LNCaP clone FGC (cell line): ENCODE measurements at places on chromosomes 6 and 20.
A peak's percentile ranks its signal among the peaks of the same experiment; 100 is the strongest.

DNA sequence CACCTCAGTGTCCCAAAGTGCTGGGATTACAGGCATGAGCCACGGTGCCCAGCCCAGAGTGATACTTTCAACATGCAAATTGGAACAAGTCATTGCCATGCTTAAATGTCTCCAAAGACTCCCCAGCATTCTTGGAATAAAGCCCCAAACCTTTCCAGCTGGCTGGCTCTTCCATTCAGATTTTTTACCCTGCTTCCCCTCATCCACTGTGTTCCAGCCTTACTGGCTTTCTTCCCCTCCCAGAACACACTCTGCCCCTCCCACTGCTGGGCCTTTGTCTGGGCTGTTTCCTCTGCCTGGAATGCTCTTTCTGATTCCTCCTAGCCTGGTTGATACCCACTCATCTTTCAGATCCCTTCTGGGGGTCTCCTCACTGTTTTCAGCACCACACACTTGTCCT lies 40.1 kb upstream of the NNAT start:
- no peak for DNase-seq

GRCh38 chr6:47655719-47656595 lies 42.4 kb upstream of the ADGRF4 start:
- DNase-seq, result no peak

- DNase-seq, result no peak
Measured at GRCh38 chr6:95819939-95820338, 195.8 kb upstream of the FUT9 start.

DNA sequence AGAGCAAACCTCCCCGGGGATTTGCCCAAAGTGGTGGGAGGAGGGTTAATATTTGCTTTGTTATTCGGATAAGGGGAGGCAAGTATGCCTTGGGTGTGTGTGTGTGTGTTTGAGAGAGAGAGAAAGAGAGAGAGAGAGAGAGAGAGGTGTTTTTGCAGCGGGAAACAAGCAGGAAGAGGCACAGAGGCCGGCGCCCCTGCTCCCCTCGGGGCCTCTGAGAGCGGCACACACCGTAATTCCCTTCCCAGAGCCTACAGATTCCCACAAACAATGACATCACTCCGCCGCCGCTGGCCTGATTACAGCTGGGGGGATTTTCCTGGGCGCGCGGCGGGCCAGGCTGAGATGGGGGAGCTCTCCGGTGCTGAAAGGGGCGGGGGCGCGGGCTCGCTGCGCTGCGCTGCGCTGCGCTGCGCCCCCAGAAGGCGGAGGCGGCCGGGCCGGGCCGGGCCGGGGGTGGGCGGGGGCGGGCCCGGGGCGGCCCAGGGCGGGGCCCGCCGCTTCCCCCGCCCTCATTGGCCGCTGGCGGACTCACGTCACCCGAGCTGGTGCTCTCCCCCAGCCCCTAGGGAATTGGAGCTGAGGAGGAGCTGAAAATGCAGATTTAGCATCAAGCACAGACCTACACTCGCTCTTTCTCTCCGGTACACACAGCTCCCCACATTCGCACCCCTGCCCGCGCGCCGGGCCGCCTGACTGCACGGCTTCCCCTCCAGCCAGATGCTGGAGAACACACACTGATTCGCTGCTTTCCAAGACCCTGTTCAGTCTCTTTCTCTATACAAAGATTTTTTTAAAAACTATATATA lies at the start of gene PCSK2:
TSS of gene PCSK2 (plus strand) at position 631 of the 809 bp plus-strand sequence. CDS start 266 bp downstream, outside the sequence.
- DNase-seq, result no peak

- DNase-seq, result no peak
Measured at GRCh38 chr6:125107896-125108295, 45.7 kb upstream of the TPD52L1 start.

DNA sequence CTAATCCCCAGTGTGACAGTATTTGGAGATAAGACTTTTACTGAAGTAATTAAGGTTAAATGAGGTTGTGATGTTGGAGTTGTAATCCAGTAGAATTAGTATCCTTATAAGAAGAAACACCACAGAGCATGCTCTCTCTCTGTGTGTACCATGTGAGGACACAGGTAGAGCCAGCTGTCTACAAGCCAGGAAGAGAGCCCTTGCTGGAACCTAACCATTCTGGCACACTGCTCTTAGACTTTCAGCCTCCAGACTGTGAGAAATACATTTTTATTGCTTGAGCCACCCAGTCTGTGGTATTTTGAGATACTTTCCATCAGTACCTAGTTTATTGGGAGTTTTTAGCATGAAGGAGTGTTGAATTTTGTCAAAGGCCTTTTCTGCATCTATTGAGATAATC lies 110.2 kb downstream of the PHF3 start:
- DNase-seq, result no peak

DNA sequence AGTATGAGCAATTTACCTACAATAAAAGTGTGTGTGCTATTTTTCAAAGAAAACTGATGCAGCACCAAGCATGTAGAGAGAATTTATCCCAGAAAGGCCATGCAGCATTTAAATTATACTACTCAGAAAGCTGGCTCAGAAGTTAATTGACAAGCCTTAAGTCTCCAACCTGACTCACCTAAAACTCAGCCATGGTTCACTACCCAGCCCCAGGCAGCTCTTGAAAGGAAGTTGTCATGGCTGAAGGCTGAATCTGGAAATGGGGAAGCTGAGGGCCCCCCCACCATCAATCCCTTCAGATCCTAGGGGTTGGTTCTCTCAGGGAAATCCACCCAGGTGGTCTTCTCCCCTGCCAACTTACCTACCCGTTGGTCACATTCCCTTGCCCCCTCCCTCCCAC lies 19.7 kb downstream of the PPIL6 start:
- no peak for DNase-seq

DNA sequence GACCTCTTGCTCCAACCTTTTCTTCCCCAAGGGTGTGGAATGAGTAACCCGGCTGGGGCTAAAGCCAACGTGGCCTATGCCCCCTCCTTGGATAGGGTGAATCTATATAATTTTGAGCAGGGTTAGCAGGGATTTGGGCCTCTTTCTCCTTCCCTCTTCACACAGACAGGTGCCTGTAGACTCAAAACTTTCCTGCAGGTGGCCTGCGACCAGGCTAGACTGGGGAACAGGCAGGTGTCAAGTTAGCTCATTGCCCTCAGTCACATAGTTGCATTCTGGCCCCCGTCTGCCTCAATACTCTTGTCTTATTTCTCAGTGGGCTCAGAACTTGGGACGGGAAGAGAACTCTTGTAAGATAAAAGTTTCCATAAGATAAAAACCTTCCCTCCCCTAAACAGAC lies 243.0 kb downstream of the ATXN1 start:
- no peak for DNase-seq

DNA sequence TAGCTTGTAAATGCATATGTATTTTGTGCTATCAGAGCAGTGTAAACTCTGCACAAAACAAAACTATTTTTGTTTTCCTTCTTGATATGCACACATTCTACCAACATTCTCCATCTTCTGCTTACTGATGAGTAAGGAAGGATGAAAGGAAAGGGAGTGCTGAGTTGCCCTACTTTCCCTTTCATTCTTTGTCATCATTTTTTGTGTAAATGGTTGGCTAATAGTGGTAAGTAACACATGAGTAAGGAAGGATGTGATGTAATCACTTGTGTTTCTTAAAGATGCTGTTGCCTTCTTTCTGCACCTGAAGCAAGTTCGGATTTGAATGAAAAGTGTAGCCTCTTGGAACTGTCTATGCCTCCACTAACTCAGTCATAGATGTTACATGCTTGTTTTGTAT lies 4.6 kb upstream of the REV3L start:
- no peak for DNase-seq

- no peak for DNase-seq
Measured at GRCh38 chr6:33490621-33491020, 36.2 kb downstream of the ZBTB9 start.

DNA sequence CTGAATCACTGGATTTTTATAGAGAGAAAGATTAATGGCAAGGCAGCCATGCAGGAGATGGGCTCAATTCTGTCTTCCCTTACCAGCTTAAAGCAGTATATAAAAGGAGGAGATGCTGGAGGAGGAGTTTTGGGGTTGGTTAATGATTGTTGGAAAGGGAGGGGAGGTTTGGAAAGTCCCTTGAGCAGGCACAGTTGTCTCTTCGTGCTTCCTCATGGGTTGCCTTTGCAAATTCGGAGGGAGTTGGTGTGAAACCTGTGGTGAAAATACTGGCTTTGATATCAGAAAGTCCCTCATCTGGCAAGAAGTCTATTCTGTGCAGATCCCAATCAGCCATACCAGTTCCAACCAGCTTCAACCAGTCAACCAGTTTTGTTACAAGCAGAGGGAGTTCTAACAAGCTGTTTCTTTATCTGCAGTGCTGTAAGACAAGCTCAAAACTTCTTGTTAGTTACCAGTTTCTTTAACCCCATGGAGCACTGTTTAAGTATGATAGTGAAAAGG lies 107.0 kb downstream of the HIVEP1 start:
- no peak for DNase-seq

- DNase-seq, result no peak
Measured at GRCh38 chr20:59547596-59547995, 56.7 kb upstream of the PHACTR3 start.

- no peak for DNase-seq
Measured at GRCh38 chr6:10418361-10418861, 3.5 kb upstream of the TFAP2A start.

DNA sequence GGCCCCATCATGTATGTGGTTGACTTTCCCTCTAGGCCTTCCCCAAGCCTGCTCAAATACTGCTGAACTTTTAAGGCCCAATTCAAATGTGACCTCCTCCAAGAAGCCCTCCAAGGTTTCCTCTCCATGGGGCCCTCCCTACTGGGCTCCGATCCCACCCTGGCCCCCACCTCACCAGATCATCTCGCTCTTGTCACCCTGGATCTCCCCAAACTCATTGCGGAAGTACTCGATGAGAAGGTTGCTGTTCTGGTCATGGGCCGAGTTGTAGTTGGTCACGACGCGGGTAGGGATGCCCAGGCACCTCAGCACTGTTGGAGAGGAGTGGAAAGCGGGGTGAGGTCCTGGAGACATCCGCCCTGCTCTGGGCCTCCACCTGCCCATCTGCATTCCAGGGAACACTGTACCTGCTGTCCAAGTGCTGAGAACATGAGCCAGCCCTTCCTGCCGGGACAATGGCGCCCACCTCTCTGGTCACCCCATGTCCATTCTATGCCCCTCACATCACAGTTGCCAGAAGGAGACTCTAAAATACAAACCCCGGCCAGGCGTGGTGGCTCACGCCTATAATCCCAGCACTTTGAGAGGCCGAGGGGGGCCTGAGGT lies 23.1 kb downstream of the TGM2 start:
- DNase-seq, result no peak

DNA sequence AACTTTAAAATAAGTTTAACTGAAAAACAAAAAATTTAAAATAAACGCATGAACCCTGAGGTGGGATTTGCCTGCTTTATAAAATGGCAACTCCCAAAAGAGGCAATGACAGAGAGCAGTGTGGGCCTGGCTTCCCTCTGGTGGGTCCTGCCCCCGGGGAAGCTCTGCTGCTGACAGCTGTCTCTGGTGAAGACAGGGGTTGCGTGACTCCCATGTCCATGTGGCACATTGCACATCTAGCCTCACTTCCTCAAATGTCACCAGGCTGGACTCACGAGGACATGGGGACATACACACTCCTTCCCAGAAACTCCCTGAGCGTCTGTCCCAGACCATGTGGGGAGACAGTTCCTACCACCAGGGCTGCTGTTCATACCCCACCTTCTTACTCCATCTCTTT lies 66.2 kb downstream of the ABHD12 start:
- DNase-seq, result no peak

DNA sequence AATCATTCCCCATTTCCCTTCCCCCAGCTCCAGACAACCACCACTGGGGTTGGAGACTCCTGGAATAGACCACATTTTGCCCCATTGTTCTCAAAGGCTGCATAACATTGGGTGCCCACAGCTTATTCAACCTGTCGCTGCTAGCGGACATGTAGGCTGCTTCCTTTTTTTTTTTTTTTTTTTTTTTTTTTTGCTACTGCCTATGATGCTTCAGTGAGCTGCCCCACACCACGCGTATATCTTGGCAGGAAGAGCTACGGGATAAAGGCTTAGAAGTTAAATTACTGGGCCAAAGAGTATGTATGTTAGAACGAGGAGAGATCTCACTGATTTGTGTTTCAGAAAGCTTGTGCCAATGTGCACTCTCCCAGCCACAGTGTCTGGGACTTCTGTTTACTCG lies 7.0 kb downstream of the LBP start:
- no peak for DNase-seq

DNA sequence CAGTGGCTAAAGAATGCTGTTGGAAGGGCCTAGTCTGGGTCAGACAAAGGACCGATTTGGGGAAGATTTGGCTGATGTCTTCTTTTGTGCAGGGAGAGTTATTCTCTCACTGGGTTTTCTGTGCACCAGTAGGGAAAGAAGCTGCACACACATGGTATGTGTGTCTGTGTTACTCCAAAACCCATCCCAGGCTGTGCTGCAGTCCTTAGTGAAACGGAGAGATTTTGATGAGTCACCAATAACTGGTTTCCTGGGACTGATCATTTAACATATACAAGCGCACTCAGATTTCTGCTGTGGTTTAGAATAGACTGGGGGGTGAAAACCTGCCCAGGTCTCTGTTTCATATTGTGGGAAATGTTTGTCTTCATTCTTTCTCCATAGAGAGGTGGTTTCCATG lies 1049.8 kb downstream of the KIF16B start:
- DNase-seq, result no peak

- no peak for DNase-seq
Measured at GRCh38 chr20:49821870-49822331, 9.3 kb downstream of the SLC9A8 start.

DNA sequence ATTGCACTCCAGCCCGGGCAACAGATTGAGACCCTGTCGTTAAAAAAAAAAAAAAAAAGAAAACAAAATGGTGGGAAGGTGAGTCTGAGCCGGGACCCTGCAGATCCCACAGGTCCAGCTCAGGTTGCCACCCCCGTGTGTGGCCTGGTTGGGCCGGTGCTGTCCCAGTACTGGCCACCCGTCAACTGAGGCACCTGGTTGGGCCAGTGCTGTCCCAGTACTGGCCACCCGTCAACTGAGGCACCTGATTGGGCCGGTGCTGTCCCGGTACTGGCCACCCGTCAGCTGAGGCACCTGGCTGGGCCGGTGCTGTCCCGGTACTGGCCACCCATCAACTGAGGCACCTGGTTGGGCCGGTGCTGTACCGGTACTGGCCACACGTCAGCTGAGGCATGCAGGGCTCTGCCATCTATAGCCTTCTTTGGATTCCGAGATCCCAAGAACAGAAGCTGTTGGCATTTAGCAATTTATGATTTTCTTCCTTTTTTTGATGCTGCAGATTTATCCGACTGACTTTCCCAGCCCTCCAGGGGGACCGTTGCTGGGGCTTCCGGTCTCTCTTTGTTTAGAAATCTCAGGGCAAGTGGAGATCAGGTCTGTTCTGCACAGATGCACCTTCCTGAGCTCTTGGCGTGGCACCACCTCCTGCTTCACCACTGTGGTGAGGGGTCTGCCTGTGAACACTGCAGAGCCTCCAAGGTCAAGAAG lies 113.8 kb downstream of the SYCP2 start:
- DNase-seq, result no peak

DNA sequence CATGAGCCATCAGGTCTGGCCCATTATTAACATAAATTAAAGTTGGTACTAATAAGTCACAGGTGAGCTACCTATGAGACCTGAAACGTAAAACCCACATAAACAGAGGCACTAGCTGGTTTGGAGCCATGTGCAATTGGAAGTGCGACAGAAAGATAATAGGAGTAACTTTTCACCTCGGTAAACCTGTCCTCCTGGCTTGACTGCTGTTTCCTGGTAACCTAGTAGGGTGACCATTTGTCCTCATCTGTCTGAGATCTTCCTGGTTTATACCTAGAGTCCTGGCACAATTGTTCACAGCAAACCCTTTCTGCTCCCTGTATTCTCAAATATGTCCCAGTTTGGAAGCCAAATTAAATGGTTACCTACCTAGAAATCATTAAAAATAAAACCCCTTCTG lies 7.4 kb downstream of the TBC1D20 start:
- DNase-seq, result peak; percentile 83
